Stimulated activated CD4-positive, alpha-beta T cell treated with anti-CD3 and anti-CD28 coated beads, Interleukin-15, amount 100 ng/mL, for 24 hours (primary cell): ENCODE measurements at places on chromosomes 3 and 15.

GRCh38 chr15:72272997-72273352, 621 bp upstream of the PARP6 start:
- no peak for DNase-seq

DNA sequence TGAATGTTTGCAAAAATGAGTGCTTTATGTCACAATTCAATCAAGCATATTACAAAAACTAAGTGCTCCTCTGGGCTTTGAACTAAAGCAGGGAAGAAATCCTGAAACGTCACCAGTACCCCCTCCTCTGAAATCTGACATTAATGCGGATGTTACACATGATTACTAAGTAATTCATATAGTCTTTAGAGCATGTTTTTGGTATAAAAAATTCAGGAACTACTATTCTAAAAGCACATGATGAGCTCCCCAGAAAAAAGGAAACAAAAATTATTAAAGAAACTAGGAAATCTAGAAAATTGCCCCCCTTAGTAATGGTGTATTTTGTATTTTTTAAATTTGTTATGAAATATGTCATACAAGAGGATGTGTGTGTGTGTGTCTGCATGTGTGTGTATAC, 87.7 kb downstream of the MYO5A start:
- DNase-seq: no peak

DNA sequence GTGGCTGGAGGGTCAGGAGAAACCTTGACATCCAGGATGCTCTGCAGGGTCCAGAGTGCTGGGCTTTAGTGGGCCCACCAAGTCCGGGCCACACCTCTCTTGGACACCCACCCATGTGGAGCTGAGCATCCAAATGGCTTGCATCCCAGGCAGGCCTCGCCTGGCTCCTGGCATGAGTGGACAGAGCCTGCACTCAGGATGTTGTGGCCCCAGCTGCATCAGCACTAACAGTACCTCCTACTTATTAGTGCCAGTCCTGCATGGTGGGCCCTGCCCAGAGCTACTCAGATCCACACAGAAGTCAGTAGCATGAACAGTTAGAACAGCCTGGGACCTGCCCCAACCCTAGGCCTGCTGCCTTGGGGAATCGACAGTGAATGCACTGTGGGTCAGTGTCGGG, 42.2 kb upstream of the MRPS22 start:
- no peak for DNase-seq

GRCh38 chr3:177776661-177777101, 579.4 kb upstream of the TBL1XR1 start:
- DNase-seq: no peak

DNA sequence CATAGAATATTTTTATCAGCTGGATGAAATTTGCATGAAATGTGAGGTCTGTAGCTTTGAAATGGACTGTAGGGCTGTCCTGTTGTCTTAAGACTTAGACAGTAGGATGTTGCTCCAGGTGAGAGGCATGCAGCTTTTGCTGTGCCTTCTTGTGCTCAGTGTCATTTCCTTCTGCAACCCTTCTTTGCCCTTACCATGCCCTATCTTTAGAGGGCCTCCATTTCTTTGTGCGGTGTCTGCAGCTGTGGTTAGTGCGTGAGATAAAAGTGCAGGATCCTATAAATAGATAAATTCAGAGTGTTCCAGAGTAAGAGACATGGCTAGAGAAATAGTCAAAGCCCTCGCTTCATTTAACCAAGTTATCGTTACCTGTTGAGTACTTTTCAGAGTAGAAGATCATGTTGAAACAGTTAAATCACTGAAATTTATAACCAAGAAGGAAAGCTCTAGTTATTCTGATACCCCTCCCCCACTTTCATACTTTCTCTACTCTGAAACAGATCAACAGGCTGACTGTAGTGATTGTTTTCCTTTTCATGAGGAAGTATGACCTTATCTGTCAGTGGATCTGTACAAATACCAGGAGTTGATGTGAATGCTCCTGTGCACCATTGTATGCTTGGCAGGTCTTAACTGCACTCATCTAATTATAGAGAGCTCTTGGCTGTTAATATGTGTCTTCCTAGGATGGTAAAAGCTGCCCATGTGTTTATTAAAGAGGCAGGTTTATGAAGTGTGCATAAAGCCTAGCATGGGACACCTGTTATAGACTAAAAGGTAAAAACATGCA, 18.2 kb downstream of the EIF3J start:
- no peak for DNase-seq

- no peak for DNase-seq
These were observed 27.6 kb downstream of the SLC9A9 start for GRCh38 chr3:143820466-143821221.

DNA sequence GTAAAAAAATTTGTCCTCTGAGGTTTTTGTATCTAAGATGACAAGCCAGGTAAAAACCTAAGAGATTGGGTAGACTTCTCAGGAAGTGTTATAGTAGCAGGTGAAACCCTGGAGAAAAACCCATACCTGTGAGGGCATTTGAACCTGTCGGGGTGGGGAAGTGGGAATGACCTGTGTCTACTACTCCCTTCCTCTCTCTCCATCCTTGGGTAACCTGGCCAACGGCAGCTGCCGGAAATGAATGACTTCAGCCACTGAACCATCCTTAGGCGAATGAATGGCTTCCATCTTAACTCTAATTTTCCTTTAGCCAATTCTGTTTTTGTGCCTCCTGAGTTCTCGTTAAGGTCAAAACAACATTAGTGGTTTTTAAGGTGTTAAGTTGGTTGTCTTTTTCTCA, 16.8 kb downstream of the GPR15 start:
- no peak for DNase-seq

DNA sequence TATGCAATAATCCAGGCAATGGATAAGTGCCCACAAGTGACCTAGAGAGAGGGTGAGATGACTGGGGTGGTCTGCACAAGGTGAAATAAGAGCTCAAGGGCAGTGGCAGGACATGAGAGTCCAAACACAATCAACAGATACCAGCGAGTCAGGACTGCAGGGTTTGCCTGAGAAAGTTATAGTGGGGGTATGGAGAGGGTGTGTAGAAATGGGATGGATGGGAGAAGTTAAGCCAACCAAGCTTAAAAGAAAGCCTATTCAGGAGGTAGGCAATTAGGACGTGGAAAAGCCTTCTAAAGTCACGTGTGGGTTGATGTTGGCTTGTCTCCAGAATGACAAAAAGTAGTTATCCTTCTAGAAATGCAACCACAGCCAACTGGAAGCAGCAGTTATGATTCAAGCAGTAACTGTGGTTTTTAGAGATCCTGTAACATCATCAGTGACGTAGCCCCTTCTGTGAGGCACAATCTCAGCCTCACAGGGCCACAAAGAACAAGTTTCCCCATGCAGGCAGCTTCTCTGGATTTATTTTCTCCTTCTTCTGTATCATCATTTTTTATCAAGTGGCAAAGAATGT, 56.1 kb downstream of the FAM174B start:
- no peak for DNase-seq
